Stimulated activated CD8-positive, alpha-beta memory T cell treated with anti-CD3 and anti-CD28 coated beads, Interleukin-7, amount 100 ng/mL, for 24 hours (primary cell): ENCODE measurements at places on chromosomes 11 and 22.

DNA sequence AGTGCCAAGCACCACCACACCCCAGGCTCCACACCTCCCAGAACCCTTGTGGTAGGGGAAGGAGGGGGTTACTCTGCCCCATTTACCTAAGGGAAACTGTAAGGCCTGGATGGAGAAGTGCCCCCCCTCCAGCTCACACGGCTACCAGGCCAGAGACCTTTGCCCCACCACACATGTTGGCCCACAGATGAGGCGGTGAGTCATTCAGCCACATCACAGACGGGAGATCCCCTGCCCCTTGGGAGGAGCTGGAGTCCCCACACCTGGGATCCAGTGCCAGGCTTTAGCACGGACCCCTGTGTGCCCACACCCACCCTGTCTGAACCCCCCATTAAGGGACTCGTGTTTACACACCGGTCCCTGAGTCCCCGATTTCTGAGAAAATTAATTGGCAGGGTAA, 24.9 kb downstream of the CDKN1C start:
- DNase-seq: no peak

GRCh38 chr11:64095273-64095817, 59.6 kb downstream of the FLRT1 start:
- DNase-seq: no peak

GRCh38 chr11:28105869-28106268, 2.1 kb downstream of the KIF18A start:
- no peak for DNase-seq

DNA sequence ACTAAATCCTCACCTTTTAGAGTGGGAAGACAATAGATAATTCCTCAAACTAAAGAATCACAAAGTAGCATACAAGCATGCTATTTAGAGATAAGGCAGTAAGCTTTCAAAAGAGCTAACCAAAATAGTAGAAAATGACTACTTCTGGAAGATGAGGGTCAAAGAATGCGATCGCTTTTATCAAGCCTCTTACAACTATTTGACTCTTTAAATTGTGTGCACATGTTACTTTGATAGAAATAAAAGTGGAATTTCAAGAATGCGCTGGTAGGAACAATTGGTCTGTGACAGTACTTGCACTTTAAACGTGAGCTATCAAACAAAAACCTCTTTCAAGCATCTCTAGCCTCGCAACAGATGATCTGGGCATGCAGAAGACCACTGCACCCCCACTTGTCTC, 97.3 kb downstream of the COMMD9 start:
- no peak for DNase-seq

- no peak for DNase-seq
Observed at GRCh38 chr22:26287382-26288225, 118.3 kb downstream of the SEZ6L start.

GRCh38 chr11:26201411-26201810, 130.5 kb upstream of the ANO3 start:
- DNase-seq: no peak

GRCh38 chr11:85893395-85893794, 38.2 kb downstream of the CCDC83 start:
- DNase-seq: no peak

- no peak for DNase-seq
Observed at GRCh38 chr11:132312701-132313111, 942.3 kb downstream of the NTM start.

GRCh38 chr11:89625171-89625570, 84.9 kb upstream of the TRIM77 start:
- no peak for DNase-seq

GRCh38 chr11:7927635-7928034, 3.4 kb downstream of the OR10A6 start:
- no peak for DNase-seq

- no peak for DNase-seq
Observed at GRCh38 chr11:32899438-32899837, 6.8 kb downstream of the QSER1 start.

DNA sequence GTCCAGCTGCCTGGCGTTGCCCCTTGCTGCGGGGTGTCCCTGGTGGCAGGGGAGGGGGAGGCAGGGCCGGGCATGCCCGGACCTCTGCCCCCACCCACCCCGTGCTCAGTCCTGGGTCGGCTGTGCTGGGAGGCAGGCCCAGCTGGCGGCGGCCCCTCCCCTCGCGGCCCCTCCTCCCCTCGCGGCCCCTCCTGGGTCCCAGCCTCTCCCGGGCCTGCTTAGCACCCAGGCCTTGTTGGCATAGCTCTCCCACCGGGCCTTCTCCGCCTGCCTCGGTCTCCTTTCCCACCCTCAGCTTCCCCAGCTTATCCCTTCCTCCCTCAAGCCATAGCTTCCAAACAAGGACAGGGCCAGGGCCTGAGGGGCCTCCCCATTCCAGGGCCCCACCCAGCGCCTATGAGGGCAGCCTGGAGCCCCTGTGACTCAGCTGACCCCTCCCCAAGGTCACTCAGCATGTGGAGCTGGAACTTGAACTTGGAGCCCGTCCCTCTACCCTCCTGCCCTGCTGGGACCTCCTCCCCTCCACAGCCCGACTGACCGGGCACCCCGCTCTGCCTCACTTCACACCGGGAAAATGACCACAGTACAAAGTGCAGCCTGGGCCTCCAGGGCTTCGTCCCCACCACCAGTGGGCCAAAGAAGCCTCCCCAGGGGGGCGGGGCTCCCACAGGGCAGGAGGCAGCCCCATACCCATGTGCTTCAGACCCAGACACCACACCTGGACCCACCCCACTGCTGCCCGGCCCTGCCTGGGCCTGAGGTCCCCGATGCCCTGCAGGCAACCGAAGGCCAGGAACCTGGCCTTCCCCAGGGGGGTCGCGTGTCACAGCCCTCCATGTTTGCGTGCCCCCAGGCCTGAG, 1.2 kb downstream of the EPS8L2 start:
- no peak for DNase-seq

- no peak for DNase-seq
Observed at GRCh38 chr22:19713650-19714311, 522 bp upstream of the SEPTIN5 start.

DNA sequence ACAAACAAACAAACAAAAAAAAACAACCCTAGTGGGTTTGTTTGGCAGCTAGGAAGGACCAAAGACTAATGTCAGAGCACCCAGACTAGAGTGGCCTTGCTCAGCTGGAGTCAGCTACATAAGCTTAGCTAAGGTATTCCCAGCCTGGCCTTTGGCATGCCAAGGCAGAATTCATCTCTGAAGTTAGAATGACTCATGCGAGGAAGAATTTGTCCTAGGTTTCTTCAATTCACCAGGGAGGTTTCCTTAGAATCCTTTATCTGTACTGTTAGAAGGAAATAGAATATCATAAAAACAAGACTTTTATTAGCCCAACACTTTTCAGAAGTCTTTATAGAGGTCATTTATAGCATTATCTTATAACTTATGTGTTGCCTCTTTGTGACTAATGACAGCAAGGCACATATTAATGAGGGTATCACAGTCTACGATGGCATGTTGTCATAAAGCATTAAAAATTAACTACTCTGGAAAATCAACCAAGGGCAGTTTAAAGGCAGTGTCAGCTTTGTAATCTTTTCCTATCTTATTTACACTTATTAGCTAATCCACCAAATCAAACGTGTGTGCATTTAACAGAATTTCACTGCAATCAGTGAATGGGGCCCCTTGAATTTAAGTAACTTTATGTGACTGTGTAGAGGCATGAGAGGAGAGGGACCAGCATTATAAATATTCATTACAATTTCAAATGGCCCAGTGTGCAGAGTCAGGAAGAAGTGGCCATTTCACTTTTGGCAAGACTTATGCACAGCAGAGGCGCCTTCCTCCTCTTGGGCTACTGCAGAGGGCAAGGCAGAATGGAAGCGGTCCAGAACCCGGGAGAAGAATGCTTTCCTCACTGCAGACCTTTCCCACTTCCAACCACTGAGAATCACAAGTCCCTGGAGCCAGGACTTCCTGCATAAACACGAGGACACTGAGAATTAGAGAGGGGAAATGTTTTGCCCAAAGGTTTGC, 36.3 kb downstream of the SLC5A1 start:
- DNase-seq: no peak

GRCh38 chr11:115924744-115925567, 420.7 kb upstream of the CADM1 start:
- no peak for DNase-seq

DNA sequence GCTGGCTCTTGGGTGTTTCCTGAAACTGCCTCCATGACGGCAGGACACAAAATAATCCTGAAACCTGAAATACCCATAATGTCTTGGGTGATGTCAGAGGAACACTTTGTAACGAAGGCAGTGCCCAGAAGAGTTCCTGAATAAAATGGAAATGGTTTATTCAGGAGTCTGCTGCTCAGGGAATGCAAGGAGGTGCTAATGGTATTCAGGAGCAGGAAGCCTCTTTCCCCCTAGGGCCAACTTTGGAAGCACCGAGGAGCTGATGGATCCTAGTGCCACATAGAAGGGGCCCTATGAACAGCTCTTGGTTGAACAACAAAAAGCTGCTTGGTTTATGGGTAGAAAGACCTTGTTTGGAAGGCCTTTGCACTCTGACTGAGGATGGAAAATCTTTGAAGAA, 15.5 kb downstream of the TREH start:
- no peak for DNase-seq

GRCh38 chr11:35488117-35488516, 37.3 kb downstream of the PAMR1 start:
- no peak for DNase-seq

DNA sequence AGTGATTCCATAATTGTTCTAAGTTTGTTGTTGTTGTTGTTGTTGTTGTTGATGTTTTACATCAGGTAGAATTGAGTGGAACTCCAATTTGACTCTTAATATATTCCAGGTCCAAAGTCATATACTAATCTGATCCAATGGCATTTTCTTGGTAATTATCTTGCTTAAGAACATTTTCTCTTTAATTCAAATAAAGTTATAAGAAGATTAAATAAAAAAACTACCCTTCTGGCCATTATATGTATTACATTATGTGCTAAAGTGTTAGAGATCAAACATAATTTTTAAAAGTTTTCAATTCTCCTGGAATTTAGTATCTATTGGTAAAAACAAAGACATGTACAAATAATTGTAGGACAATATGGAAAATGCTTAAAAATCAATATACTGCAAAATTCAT, 775.4 kb downstream of the LUZP2 start:
- DNase-seq: no peak

DNA sequence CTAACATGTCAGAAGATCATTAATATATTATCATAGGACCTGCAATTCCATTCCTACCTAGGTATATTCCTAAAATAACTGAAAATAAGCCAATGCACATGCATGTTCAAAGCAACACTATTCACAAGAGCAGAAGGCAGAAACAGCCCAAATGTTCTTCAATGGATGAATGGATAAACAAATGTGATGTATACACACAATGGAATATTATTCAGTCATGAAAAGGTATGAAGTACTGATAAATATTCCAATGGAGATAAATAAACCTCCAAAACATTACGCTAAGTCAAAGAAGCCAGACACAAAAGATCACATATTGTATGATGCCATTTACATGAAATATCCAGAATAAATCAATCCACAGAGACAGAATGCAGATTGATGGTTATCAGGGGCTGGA, 16.8 kb downstream of the AMBRA1 start:
- DNase-seq: no peak

GRCh38 chr11:57785072-57785471, 23.5 kb downstream of the CTNND1 start:
- DNase-seq: no peak

- DNase-seq: no peak
Observed at GRCh38 chr11:71929491-71929890, 645 bp downstream of the RNF121 start.

DNA sequence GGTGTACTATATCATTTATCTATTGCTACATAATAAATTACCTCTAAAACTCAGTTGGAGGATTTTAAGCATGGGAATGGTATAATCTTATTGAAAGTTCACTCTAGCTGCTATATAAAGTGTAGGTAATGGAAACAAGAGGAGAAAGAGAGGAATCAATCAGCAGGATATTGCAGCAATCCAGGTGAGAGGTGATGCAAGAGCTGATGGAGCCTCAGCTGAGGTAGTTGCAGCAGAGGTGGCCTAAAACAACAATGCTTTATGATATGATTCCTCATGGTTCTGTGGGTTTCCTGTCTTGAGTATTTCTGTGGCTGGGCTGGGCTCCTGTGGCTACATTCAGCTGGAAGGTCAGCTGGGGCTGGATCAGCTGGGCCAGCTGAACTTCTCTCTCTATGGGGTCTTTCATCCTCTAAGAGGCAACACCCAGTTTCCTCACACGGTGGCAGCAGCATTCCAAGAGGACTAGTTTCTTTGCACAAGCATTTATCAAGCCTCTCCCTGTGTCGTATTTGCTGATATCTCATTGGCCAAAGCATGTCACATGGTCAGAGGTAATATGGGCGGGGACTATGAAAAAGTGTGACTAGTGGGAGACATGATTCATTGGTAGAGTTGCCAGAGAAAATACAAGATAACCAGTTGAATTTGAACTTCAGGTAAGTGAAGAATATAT, 135.4 kb upstream of the LARGE1 start:
- DNase-seq: no peak

DNA sequence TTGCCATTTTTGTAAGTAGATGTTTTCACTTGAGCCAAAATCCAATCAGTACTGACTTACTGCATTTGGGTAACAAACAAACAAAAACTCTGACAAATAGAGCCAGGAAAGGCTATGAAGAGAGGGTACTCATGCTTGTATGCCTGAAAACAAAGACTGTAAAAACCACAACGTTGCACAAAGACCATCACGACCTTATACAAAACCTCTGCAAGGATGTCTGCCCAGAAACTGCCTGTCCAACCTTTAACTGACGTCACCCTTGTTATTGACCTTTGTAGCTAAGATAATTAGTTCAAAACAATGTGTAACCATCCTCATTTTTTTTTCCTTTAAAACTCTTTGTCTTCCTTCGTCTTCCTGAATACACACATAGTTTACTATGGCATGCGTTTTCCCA, 804 bp upstream of the CREBZF start:
- DNase-seq: no peak

- no peak for DNase-seq
Observed at GRCh38 chr11:126592496-126593410, 237.3 kb downstream of the ST3GAL4 start.

DNA sequence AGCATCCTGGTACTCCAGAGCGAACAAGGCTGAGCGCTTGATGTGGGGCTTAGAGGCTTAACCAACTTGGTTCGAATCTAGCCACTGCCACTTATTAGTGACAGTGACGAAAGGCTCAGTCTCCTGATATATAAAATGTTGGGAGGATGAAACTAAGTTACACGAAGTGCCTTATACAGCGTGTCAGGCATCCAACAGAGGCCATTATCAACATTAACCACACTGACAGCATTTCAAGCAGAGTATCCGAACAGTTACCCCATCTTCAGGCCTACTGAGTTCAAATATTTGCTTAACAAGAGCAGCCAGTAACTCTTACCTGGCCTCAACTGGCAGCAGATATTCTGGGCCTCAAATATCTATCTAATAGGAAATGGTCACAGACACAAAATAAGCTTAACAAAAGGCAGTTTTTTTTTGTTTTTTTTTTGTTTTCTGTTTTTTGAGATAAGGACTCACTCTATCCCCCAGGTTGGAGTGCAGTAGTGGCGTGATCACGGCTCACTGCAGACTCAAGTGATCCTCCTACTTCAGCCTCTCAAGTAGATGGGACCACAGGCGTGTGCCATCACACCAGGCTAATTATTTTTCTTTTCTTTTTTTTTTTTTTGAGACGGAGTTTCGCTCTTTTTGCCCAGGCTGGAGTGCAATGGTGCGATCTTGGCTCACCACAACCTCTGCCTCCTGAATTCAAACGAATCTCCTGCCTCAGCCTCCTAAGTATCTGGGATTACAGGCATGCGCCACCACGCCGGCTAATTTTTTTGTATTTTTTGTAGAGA, 2.9 kb downstream of the SERPIND1 start:
- DNase-seq: no peak

- DNase-seq: no peak
Observed at GRCh38 chr11:102430158-102430836, 22.3 kb downstream of the TMEM123 start.
